ENCODE measurements at places on chromosomes 4 and X.

DNA sequence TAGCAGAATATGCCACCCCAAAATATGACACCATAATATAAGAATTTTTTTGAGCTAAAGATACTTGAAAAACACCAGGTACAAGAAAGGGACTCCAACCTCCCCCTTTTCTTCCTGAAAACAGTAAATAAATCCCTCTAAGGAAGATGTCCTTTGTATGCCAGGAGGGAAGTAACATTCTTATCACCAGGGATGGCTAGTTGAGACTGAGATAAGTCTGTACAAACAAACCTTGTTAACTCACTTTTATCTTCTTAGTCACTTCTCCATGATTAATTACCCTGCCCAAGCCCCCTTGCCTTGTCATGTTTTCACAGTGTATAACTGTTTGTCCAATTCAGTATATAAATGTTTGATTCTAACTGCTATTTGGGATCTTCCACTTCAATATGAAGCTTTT, 888.0 kb downstream of the PCDH18 start:
- no peak for DNase-seq

DNA sequence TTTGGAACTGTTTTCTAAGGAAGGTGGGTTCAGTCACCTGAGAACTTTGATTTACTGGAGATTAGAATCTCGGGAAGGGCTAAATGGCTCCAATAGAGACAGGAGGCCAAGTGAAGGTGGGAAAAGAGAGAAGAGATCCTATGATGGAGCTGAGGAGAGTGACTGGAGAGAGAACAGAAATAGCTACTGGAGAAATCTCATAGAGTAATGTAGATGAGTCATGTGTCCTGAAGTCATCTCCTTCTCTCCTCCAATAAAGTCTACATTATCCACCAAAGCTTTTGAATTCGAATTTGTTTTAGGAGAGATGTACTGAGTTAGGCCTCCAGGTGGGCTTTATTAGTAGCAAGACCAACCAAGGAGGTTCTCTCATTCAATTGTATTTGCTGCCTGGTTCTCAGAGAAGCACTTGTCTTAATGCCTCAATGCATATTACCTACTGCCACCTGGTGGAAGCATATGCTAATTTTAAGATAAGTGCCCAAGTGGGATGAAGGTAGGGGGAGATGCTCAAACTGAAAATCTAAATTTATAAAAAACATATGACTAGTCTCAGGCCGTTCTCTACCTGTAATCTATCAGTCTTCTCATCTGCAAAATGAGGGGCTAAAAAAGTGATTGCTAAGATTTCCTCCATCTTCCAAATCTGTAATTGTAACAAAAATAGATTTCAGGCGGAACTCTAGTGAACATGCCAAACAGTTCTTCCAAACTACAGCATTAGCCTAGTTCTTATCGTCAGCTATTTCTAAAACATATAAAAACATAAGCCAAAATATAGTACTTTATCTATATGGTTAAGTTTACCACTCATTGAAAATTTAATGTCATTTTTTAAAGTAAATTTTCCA, 24.4 kb downstream of the TXK start:
- DNase-seq = no peak

DNA sequence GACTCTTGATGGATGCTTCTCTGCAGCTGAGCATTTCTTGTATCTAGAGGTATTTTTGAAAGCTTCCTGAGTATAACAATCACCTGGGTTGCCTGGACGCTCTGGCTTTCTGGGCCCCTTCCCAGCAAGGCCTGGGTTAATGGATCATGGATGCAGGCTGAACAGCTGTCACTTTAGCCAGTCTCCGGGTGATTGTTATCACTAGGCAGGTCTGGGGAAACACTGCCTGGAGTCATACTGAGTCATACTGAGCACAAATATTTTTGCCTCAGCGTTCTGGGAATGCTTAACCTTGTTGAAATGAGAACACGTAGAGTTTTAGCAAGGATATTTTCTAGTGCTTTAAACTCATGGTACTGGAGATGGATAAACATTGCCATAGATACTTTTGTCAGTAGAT, 102.6 kb downstream of the PHEX start:
- DNase-seq = no peak

DNA sequence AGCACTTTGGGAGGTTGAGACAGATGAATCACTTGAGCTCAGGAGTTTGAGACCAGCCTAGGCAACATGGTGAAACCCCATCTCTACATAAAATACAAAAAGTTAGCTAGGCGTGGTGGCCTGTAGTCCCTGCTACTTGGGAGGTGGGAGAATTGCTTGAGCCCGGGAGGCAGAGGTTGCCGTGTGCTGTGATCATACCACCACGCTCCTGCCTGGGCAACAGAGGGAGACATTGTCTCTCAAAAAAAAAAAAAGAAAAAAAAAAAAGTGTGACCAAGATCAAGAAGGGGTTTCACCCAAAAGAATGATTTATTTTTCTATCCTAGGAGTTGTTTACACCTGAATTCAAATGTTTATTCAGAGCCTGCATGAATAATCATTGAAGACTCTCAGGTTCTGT, 572.4 kb upstream of the GALNT7 start:
- no peak for DNase-seq

- no peak for DNase-seq
Measured at GRCh38 chrX:53997724-53998123, 46.5 kb downstream of the PHF8 start.

GRCh38 chr4:80322716-80323115, 12.8 kb upstream of the CFAP299 start:
- no peak for DNase-seq

GRCh38 chr4:61485056-61485455, 284.9 kb downstream of the ADGRL3 start:
- DNase-seq = no peak

GRCh38 chr4:85732124-85732523, 257.2 kb downstream of the ARHGAP24 start:
- DNase-seq = no peak

DNA sequence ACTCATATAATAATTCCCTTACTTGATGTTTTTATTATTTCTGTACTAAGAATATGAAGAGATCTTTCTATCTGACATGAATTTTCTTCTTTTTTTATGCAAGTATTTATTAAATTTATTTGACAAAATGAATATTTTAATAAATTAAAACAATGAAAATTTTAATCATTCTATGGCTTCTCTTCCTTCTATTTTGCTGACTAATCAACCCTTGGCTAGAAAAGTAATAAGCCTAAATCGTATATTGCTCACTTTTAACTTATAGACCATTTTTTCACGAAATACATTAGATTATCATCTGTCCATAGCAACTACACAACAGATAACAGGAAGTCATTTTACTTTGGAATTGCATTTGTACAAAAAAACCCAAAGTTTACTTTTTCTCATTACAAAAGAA, 38.6 kb downstream of the PRSS12 start:
- DNase-seq = no peak

DNA sequence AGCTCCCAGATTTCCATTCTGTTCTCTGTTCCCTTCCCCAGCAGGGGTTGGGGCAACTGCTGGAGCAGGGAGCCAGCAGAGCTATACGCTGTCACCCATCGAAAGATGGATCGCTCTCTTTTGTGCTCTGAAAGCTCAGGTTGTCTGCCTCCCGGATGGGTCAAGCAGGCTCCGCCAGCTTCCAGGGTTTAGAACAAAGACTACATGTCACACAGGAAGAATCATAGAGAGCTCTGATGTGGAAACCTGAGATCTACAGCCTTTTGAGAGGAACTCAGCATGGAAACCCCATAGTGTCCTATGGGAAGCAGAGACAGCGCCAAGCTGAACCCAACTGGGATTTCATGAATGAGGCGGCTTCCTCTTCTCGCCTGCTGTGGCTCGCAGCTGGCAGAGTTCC, 205.4 kb downstream of the HS3ST1 start:
- DNase-seq = no peak

GRCh38 chr4:37765741-37766140, 60.7 kb upstream of the PGM2 start:
- DNase-seq = no peak

Data from activated T-cell treated with anti-CD3 and anti-CD28 coated beads, Interleukin-2, amount 50 U/mL, for 48 hours (primary cell).